HCT116 (cell line): ENCODE measurements at places on chromosomes 5 and 9. TPM values are rescaled to one million over a fixed set of nuclear protein-coding genes. Genes with fewer than 3 reads are reported as not detected.

DNA sequence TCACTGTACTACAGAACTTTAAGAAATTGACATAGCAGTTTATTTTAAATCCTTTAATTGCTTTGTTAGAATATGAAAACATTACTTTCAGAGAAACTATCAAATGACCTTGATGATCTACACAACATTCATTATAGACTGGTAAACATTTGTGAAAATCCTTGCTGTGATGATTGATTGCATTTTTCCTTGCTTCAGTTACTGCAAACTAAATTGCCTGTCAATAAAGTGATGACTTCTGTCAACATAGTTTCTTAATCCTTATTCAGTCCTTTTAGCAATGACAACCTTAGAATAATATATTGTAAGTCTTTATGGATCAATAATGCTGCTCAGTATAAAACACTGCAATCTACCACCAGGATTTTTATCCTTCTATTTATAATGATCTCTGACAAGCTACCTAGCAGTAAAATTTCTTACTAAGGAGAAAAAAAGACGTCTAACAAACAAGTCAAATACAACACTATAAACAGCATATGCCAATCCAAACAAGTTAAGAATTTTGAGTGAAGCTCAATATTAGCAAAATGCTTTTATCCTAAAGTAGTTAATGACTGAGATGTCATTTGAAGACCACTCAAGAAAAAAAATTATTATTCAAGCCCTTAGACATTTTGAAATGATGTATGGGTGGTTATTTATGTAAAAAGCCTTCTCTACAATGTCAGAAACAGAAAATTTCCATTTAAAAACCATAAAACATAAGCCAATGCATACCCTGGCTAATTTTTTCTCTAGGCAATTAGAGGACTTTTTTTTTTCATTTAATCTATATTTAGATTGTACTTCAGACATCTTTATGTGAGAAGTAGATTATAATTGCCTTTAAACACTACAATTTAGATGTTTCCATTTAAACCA is 105.5 kb downstream of the FBXL17 start:
- no peaks in the 10 kb centered on the region for H3K27me3 ChIP-seq
- H3K4me1 ChIP-seq, result no peaks in the 10 kb centered on the region
- no peaks in the 10 kb centered on the region for H3K36me3 ChIP-seq
- DNase-seq, result no peak

GRCh38 chr9:26369093-26369492 is 523.5 kb downstream of the CAAP1 start:
- H3K27ac ChIP-seq, result no peak overlapping the region
- no peaks in the 10 kb centered on the region for H3K4me1 ChIP-seq
- H3K36me3 ChIP-seq, result no peaks in the 10 kb centered on the region
- no peak overlapping the region for H3K4me3 ChIP-seq
- DNase-seq, result no peak

- DNase-seq, result no peak
- no peaks in the 10 kb centered on the region for H3K4me1 ChIP-seq
- no peaks in the 10 kb centered on the region for H3K36me3 ChIP-seq
- no peak overlapping the region for H3K27ac ChIP-seq
- no peaks in the 10 kb centered on the region for H3K27me3 ChIP-seq
Measured at GRCh38 chr9:107046692-107047091, 183.7 kb downstream of the ZNF462 start.

DNA sequence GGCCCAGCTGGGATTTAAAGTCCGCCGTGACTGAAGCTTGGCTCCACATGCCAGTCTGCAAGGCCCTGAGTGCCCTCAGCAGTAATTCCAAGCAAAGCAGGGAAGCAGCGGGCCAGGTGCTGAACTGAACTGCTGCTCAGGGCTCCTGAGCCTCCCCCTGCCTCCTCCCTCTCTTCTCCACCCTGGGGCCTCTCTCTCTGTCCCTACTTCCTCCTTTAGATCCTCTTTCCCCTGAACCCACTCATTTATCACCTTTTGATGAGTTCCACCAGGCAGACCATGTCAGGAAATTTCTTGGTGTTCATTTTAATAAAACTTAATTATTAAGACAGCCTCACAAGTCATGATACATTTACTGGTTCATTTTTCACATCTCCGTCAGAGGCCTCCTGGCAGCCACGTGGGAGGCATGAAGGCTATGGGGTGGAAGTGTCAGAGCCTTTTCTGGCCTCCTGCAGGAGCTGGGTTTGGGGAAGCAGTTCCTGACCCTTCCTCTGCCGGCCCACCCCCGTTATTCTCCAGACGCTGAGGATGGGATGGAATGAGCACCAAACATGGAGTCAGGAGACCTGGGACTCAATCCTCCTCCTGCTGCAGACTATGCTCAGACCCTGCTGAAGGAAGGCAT is 32.2 kb upstream of the KCNIP1 start:
- no peaks in the 10 kb centered on the region for H3K36me3 ChIP-seq
- no peak for DNase-seq
- no peak overlapping the region for H3K4me3 ChIP-seq
- peaks cover 15% of the 10 kb centered on the region for H3K27me3 ChIP-seq
- no peak overlapping the region for H3K27ac ChIP-seq

- H3K4me3 ChIP-seq, result no peak overlapping the region
- H3K36me3 ChIP-seq, result no peaks in the 10 kb centered on the region
- no peak for DNase-seq
- H3K27ac ChIP-seq, result no peak overlapping the region
- no peaks in the 10 kb centered on the region for H3K4me1 ChIP-seq
- H3K27me3 ChIP-seq, result no peaks in the 10 kb centered on the region
Measured at GRCh38 chr9:3359048-3359692, 166.6 kb downstream of the RFX3 start.

The CDHR2 gene
- total RNA-seq, result 0.10 TPM

GRCh38 chr9:134265078-134265477 is 61.2 kb upstream of the RXRA start:
- H3K4me3 ChIP-seq, result no peak overlapping the region
- no peak for DNase-seq
- H3K4me1 ChIP-seq, result no peaks in the 10 kb centered on the region
- no peaks in the 10 kb centered on the region for H3K36me3 ChIP-seq
- no peak overlapping the region for H3K27ac ChIP-seq

GRCh38 chr9:104586496-104587180 is 12.6 kb downstream of the OR13C5 start:
- no peaks in the 10 kb centered on the region for H3K27me3 ChIP-seq
- H3K27ac ChIP-seq, result no peak overlapping the region
- H3K4me3 ChIP-seq, result no peak overlapping the region
- DNase-seq, result no peak
- H3K36me3 ChIP-seq, result no peaks in the 10 kb centered on the region

GRCh38 chr9:33155393-33155792 is 11.7 kb downstream of the B4GALT1 start:
- no peaks in the 10 kb centered on the region for H3K36me3 ChIP-seq
- H3K27ac ChIP-seq, result no peak overlapping the region
- peaks cover 54% of the 10 kb centered on the region for H3K4me1 ChIP-seq

The MAP1B gene
- 8.9 TPM for total RNA-seq

The SPATA31D4 gene
- not detected for total RNA-seq

- H3K27me3 ChIP-seq, result no peaks in the 10 kb centered on the region
- H3K4me1 ChIP-seq, result no peaks in the 10 kb centered on the region
- no peak overlapping the region for H3K27ac ChIP-seq
- DNase-seq, result no peak
Measured at GRCh38 chr9:132787748-132788159, 90.3 kb downstream of the AK8 start.

The TNC gene
- 0.49 TPM for total RNA-seq
